Colonic mucosa (tissue), 4 donors: ENCODE measurements at places on chromosomes 2 and 18. TPM values are rescaled to one million over a fixed set of nuclear protein-coding genes. Genes with fewer than 3 reads are reported as not detected.
A peak's percentile ranks its signal among the peaks of the same experiment; 100 is the strongest.

DNA sequence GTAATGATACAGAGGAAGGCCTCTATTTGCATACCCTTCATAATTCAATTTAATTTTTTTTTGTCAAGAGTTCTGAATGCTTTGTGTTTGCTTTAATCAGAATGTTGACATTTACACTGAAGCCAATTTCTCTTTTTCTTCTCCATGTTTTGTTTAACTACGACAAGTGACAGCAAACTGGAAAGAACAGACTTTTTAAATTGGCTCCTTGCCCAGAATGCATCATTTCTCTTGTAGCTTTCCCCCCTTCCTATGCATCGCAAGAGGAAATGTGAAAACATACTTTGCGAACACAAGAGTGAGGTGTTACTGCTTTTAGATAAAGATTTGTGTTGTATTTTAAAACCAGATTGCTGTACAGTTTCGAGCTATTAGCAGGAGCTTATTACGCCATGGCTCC, 955.2 kb upstream of the CELF4 start:
- no peak for DNase-seq

- DNase-seq: no peak
These were observed 453.8 kb downstream of the DSC3 start for GRCh38 chr18:30588673-30589164.

- peak; percentile 82 for DNase-seq
These were observed 9.8 kb downstream of the MALL start for GRCh38 chr2:110105608-110106467.

- no peak for DNase-seq
These were observed 134.8 kb downstream of the EIPR1 start for GRCh38 chr2:3242747-3243369.

- DNase-seq: no peak
These were observed 209.5 kb downstream of the UBE2E3 start for GRCh38 chr2:181189951-181190350.

DNA sequence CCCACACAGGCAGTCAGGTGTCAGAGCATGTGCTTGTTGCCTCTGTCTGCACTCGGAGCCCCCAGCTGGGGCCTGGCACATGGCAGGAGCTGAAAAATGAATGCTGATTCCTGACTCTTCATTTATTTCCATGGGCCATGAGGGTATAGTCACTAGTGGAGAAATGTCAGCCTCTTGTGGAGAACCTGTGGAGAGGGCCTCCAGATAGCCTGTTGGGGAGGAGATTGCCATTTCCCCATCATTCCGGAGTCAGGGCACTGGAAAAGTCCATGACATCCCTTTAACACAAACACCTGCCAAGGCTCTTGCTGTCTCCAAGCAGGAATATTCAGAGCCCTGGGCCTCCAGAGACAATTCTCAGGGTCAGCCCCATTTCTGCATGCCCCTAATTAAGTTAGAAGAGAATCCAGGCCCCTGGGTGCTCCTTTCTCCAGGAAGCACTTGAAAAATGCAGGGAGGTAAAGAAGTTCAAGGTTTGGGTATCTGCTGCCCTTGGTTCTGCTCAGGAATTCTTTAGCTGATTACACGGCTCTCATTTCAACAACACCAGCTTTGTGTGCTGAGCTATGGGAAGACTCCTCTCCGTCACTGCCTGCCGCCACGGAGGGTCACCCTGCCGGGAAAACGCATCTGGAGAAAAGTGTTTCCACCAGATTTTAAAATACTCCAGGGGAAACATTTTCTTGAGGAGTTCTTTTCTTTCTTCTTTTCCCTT, 311.3 kb downstream of the MYCN start:
- no peak for DNase-seq

DNA sequence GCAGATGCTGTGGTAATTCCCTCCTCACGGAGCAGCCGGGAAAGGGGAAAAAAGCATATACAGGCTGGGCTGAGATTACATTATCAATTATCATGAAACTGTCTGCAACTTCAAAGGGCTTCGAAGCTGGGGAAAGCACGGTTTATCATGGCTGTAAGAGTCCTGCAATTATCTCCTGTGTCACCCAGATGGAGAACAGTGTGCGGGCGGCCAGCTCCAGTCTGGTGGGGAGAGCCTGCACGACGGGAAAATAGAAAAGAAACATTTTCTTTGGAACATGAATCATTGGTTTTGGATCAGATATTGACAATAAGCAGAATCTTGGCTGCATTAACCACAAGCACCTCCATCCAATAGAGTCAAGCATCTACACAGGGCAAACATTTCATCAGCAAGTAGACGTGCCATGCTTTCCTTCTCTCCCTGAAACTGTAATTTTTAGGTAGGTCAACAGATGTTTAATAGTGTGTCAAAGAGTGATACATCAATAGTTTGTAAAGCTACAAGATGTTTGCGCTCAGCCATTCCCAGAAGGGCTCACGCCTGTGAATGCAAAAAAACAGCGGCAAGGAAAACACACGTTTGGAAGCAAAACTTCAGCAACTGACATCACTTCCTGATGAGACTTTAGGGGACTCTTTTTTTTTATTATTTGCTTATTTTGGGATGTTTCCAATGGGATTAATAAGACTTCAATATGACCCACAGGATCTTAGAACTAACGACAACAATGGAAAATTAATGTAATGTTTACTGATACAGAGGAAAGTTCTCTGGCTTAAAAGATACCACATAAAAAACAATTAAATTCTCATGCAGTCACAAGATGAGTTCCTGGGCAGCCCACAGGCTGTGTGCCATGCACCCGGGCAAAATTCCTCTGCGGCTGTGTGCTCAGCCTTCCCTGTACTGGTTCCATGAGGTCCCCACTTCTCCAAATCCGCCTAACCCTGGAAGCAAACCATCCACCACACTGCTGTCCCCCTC, 111.0 kb upstream of the SALL3 start:
- DNase-seq: no peak

DNA sequence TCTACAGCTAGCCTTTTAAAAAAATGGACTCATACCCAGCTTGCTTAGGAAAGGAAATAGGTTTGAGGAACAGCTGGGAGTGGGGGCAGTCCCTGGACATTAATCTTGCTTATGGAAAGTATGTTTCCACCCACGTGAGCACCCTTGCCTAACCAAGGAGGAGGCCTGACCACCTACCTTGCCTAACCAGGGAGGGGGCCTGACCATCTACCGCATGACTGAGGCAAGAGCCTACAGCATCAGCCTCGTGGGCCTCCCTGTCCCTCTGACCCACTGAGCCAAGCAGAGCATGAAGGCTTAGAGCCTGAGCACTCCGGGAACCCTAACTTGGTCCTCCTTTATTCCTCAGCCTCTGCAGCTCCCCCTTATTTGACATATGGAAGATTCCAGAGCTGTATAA, 20.2 kb downstream of the PRKAG3 start:
- DNase-seq: no peak

The NDUFS1 gene
- 200 TPM for total RNA-seq

The C2orf92 gene
- 4.6 TPM for total RNA-seq

The PFN4 gene
- not detected for total RNA-seq

The DAW1 gene
- total RNA-seq: not detected

The LRRC30 gene
- not detected for total RNA-seq
